ENCODE measurements at places on chromosomes 4 and X.

DNA sequence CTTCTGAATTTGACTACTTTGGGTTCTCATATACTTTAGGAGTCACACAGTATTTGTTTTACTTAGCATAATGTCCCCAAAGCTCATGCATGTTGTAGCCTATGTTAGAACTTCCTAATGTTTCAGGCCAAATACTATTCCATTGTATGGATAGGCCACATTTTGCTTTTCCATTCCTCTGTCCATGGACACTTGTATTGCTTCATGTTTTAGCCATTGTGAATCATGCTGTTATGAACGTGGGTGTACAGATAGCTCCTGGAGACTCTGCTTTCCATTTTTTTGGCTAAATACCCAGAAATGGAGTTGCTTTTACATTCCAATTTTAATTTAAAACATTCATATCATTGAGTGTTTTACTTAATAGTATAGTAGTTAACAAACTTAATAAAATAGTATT lies 54.5 kb downstream of the HTT start:
- no peak for DNase-seq

GRCh38 chr4:57122959-57123358 lies 12.8 kb upstream of the IGFBP7 start:
- DNase-seq = no peak

- DNase-seq = no peak
Measured at GRCh38 chr4:129379429-129379828, 283.5 kb downstream of the C4orf33 start.

DNA sequence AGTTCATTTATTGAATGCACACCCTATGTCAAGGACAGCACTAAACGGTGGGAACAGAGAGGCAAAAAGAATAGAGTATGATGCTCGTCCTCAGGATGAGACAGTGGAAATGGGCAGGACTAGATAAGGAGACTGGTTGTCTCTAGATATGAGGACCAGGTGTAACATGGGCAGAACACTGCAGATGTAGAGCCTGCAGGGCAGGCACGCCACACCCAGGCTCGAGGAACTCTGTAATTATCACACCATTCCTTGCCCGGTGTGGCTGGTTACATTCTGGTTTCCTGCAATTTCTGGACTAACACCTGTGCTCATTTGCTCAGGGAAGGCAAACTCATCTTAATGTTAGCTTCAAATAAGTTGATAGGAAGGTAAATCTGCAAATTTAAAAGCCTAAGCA lies 334.4 kb downstream of the DHX15 start:
- DNase-seq = no peak

- no peak for DNase-seq
Measured at GRCh38 chr4:75849461-75849860, 52.8 kb downstream of the PPEF2 start.

GRCh38 chrX:95949588-95949987 lies 735.1 kb upstream of the DIAPH2 start:
- no peak for DNase-seq

- peak; percentile 20 for DNase-seq
Measured at GRCh38 chr4:112515198-112516065, 548 bp downstream of the NEUROG2 start.

DNA sequence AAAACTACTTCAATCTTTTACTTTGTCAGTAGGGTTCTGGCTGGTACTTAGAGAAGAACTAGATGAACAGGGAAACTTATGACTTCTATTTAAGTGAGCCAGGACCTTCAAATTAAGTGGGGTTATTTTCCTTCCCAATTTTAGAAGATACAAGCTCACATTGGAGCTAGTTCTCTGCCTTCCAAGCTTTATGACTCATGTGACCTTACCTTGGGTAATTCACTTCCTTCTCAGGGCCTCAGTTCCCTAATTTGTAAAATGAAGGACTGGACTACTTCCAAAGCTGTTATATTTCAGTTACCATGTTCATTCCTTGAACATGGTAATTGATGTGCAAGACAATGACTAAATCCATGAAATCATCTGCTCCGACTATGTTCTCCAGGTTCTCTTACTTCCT lies 32.0 kb upstream of the DCX start:
- DNase-seq = no peak

DNA sequence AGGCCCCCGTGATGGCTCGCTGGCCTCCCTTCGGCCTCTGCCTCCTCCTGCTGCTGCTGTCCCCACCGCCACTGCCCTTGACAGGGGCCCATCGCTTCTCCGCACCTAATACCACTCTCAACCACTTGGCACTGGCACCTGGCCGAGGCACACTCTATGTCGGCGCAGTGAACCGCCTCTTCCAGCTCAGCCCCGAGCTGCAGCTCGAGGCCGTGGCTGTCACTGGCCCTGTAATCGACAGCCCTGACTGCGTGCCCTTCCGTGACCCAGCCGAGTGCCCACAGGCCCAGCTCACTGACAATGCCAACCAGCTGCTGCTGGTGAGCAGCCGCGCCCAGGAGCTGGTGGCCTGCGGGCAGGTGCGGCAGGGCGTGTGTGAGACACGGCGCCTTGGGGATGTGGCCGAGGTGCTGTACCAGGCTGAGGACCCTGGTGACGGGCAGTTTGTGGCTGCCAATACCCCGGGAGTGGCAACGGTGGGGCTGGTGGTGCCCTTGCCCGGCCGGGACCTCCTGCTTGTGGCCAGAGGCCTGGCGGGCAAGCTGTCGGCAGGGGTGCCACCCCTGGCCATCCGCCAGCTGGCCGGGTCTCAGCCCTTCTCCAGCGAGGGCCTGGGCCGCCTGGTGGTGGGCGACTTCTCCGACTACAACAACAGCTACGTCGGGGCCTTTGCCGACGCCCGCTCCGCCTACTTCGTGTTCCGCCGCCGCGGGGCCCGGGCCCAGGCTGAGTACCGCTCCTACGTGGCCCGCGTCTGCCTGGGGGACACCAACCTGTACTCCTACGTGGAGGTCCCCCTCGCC lies 3.0 kb downstream of the PLXNB3 start:
- no peak for DNase-seq

GRCh38 chr4:129369361-129370010 lies 273.5 kb downstream of the C4orf33 start:
- DNase-seq = no peak

DNA sequence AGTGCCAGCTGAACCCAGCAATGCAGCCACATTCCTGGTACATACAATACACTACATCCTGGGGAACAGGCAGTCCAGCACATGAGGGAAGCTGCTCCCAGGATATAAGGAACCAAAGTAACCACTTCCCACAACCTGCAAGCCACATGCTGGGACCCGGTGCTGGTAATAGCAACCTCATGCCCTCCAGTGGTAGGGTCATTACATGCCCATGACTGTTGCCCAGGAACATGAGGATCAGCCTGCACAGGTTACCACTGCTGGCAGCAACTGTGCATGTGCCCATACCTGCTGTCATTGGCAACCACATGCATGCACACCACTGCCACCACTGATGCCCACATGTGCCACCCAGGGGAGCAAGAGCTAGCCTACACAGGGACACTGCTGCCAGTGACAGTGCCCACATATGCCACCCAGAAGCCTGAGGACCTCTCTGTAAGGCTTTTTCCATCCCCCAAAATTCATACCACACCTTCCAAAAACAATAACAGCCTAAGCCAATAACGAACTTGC lies 1982.5 kb downstream of the ARAP2 start:
- DNase-seq = no peak

- no peak for DNase-seq
Measured at GRCh38 chrX:72159769-72160168, 21.8 kb upstream of the PIN4 start.

DNA sequence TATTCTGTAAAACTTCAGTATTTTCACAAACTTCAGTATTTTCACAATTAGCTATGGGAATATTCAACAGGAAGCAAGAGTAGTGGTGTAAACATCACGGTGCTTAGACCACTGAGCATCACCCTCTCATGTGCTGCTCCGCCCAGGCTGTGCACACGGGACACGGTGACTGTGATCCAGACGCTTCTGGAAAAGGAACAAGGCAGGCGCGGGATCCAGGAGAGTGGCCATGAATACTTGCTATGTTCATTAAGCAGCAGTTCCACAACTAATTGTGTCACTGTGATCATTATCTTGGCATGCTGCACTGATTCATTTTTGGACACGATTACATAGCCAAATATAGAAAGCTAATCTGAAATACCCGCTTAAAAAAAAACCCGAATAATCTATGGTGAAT lies 19.6 kb upstream of the FAT1 start:
- DNase-seq = no peak

GRCh38 chr4:93199492-93199891 lies 629.1 kb upstream of the ATOH1 start:
- DNase-seq = no peak

GRCh38 chr4:2135083-2135482 lies 76.0 kb downstream of the NAT8L start:
- peak; percentile 58 for DNase-seq

Data from stimulated activated naive CD4-positive, alpha-beta T cell (primary cell).